Pulmonary artery endothelial cell (primary cell): ENCODE measurements at places on chromosomes 12 and 14. TPM values are rescaled to one million over a fixed set of nuclear protein-coding genes. Genes with fewer than 3 reads are reported as not detected.

SLC6A12 gene
- not detected in 2 replicates for total RNA-seq

CLEC1B gene
- 0.18 TPM in 1 of 2 replicates, not detected in the other for total RNA-seq

FOXN4 gene
- not detected in 2 replicates for total RNA-seq

SYCP3 gene
- total RNA-seq: under 0.01 and 0.18 TPM in 2 replicates

OVCH1 gene
- 0.21 TPM in 1 of 2 replicates, not detected in the other for total RNA-seq

TMTC1 gene
- 15.0 and 49.9 TPM in 2 replicates for total RNA-seq

SERPINA1 gene
- not detected in 2 replicates for total RNA-seq

RTN1 gene
- 0.78 and 1.5 TPM in 2 replicates for total RNA-seq

MEG3 gene
- total RNA-seq: 0.86 and 1.5 TPM in 2 replicates

OR4E2 gene
- not detected in 2 replicates for total RNA-seq

CATSPERB gene
- total RNA-seq: not detected in 2 replicates

C14orf39 gene
- total RNA-seq: 0.26 TPM in 1 of 2 replicates, not detected in the other

ERO1A gene
- total RNA-seq: 63.3 and 81.4 TPM in 2 replicates

TSHR gene
- total RNA-seq: not detected in 2 replicates

KRT3 gene
- total RNA-seq: not detected in 2 replicates

SLC25A47 gene
- total RNA-seq: 0.04 TPM in 1 of 2 replicates, not detected in the other

CD69 gene
- 0.14 and 0.20 TPM in 2 replicates for total RNA-seq

BMP4 gene
- total RNA-seq: 64.3 and 156 TPM in 2 replicates

CCDC38 gene
- total RNA-seq: not detected in 2 replicates

KRT77 gene
- total RNA-seq: not detected in 2 replicates

EXOC5 gene
- total RNA-seq: 69.6 and 107 TPM in 2 replicates

KCNC2 gene
- not detected in 2 replicates for total RNA-seq

TRPV4 gene
- 0.92 and 1.7 TPM in 2 replicates for total RNA-seq

NPFF gene
- not detected in 2 replicates for total RNA-seq

OASL gene
- 0.40 and 0.46 TPM in 2 replicates for total RNA-seq

LRRK2 gene
- total RNA-seq: 3.8 and 7.2 TPM in 2 replicates

ANAPC7 gene
- total RNA-seq: 45.1 and 78.9 TPM in 2 replicates

DHRS4 gene
- 58.9 and 60.4 TPM in 2 replicates for total RNA-seq

HOXC11 gene
- not detected in 2 replicates for total RNA-seq

GPD1 gene
- total RNA-seq: not detected in 2 replicates

GPR68 gene
- total RNA-seq: 0.46 and 1.3 TPM in 2 replicates

DIABLO gene
- 56.6 and 62.1 TPM in 2 replicates for total RNA-seq

SIX1 gene
- 0.73 and 1.4 TPM in 2 replicates for total RNA-seq

NANOG gene
- not detected in 2 replicates for total RNA-seq

IL22 gene
- total RNA-seq: not detected in 2 replicates

CELA1 gene
- total RNA-seq: not detected in 2 replicates

GLIPR1L2 gene
- 0.13 and 0.14 TPM in 2 replicates for total RNA-seq

SERPINA12 gene
- total RNA-seq: not detected in 2 replicates
